AG09309 (cell line): ENCODE measurements at places on chromosomes 16 and 17.
A peak's percentile ranks its signal among the peaks of the same experiment; 100 is the strongest.

DNA sequence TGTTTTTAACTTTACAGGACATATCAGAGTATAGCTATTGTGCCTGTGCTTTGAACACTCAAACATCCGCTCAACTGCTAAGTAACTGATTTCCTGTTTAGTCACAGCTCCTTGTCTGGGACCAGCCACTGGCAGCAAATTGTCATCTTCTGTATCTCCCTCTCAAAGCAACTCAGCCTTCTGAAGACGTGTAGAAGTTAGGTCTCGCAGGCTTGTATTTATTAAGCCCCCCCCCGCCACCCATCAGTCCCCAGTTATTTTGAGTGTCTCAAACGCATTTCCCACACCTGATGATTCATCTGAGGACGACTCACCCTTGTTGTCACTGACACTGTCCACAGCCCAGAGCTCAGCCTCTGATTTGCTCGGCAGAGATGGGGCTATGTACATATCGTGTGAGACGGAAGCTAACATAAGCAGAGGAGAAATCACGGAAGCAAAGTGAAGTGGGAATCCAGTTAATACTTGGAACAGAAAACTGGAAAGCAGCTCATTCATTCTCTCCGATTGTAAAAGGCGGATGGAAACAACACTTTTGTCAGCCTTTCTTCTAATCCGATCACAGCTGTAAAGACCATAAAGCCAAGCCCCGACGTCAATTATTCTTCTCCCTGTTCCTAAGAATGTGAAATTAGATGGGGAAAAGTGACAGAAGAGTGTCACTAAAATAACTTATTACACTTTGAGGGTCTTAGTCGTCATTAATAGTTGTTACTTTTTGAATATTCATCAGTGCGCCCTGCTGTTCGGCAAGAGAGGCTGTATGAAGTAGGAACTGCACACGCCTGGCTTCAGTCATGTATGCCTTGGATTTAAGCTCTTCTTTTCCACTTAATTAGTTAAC lies 64.2 kb downstream of the PITPNC1 start:
- DNase-seq, result no peak

DNA sequence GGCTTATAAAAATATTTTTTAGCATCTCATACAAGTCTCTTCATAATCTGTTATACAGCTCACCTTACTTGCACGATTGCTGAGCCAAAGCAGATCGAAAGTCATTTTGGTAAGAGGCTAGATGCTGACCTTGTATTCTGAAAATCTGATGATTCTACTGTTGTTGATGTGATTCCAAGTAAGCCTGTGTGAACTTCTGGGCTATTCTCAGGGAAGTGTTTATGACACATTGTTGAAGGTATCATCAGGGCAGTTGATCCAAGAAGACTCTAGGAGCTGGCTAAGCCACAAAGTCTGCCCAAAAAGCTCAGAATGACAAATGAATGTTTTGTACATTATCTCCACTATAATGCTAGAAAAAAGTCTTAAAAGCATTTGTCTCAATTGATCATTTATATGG lies 16.0 kb downstream of the OMG start:
- no peak for DNase-seq

DNA sequence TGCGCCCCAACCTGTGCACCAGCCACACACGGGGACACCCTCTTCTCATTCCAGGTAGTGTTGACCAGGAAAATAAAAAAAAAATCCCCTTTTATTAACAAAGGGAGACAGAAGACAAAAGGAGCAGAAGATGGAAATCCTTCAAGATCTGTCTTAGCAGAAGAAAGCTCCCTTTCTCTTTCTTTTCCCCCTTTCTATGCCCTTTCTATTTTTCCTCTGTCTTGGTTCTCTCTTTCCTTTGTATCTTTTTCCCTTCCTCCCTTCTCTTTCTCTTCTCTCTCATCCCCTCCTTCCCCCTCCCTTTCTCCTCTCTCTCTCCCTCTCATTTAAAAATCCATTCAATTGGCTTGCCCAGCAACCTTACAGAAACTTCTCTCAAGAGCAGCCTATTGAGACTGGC lies 254.1 kb upstream of the ZFHX3 start:
- no peak for DNase-seq

DNA sequence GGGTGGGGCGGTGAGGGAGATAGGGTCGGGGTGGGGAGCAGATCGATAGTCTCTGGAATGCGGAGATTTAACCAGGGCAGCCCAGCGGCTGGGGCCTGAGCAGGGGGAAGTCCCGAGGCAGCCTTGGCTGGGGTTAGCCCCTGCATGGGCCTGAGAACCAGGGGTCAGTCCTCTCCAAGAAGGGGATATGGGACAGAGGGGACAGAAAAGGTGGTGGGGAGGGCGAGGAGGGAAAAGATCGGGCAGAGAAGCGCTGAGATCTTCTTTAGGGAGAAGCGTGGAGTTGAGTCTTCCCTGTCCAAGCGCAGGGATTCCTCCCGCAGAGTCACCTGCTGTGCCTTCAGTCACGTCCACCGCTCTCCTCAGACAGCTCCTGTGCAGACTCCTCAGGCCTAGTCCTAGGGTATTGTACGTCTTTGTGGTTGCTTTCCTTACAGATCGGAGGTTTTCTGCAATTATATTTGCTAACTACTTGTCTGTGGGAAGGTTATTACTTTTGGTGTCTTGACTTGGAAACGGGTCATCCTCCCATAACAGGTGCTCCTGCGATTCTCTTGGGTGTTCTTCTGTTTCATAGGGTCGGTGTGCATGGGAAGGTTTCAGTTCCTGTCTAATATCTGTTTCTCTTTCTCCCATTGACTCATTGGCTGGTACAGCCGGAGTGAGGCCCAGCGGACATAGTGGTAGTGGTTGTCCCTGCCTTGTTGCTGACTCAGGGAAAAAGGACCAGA lies 952 bp downstream of the CD300A start:
- DNase-seq, result no peak

- DNase-seq, result no peak
Measured at GRCh38 chr16:73171380-73171779, 123.5 kb upstream of the ZFHX3 start.

GRCh38 chr16:73794994-73795393 lies 501.6 kb upstream of the PSMD7 start:
- no peak for DNase-seq

- no peak for DNase-seq
Measured at GRCh38 chr17:4617590-4618351, 23.7 kb downstream of the ALOX15 start.

DNA sequence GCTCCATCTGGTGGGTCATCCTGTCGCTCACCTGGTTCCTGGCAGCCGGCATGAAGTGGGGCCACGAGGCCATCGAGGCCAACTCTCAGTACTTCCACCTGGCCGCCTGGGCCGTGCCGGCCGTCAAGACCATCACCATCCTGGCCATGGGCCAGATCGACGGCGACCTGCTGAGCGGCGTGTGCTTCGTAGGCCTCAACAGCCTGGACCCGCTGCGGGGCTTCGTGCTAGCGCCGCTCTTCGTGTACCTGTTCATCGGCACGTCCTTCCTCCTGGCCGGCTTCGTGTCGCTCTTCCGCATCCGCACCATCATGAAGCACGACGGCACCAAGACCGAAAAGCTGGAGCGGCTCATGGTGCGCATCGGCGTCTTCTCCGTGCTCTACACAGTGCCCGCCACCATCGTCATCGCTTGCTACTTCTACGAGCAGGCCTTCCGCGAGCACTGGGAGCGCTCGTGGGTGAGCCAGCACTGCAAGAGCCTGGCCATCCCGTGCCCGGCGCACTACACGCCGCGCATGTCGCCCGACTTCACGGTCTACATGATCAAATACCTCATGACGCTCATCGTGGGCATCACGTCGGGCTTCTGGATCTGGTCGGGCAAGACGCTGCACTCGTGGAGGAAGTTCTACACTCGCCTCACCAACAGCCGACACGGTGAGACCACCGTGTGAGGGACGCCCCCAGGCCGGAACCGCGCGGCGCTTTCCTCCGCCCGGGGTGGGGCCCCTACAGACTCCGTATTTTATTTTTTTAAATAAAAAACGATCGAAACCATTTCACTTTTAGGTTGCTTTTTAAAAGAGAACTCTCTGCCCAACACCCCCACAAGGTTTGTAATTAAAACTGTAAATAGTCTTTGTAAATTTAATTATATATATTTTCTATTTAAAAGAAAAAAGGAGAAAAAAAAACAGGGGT lies 1.7 kb downstream of the FZD2 start:
- no peak for DNase-seq

DNA sequence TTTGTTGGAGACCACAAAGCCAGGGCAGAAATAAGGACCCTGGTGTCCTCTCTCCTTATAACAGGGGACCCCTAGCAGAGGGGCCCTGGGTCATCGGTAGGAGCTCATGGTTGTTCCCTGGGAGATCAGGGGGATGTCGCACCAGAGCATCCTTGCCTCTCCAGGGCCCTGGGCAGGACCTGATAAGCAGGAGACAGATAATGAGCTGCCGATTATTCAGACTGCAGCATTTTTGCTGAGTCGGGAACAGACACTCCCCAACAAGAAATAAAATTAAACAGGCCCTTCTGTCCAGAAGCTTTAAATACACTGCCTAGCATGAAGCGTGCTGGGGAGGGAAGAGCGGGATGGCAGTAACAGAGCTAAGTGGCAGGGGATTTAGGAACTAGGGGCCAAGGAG lies 15.4 kb upstream of the GFAP start:
- no peak for DNase-seq

DNA sequence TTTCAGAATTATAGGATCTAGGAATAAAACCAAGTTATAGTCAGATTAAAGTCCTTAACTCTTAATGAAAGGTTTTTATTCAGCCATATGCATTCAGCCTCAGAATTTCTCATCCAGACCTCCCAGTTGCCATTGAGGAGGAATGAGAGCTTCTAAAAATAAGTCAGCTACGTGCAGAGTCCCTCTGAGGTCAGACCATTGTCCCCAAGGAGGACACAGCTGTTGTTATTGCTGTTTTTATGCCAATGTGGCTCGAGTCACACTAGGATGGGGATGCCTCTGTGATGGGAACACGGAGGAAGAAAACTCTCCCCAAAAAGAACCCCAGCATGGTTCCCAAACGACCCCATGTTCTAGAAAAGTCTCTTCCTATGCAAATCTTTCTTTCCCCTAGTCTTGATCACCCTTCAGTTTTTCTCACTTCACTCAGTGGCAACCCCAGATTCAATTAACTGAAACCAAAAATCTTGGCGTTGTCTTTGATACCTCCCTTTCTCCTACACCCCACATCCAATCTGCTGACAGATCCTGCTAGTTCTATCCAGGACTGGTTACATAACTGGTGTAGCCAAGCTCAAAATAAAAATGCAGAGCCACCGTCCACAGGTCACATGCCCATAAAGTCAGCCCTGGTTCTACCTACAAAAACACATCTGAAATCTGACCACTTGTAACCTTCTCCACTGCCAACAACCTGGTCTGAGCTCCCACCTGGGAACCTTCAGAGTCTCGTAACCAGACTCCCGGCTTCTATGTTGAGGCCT lies 138.2 kb upstream of the ERCC4 start:
- DNase-seq, result no peak

- DNase-seq, result no peak
Measured at GRCh38 chr16:89444151-89444723, 46.1 kb downstream of the ANKRD11 start.

DNA sequence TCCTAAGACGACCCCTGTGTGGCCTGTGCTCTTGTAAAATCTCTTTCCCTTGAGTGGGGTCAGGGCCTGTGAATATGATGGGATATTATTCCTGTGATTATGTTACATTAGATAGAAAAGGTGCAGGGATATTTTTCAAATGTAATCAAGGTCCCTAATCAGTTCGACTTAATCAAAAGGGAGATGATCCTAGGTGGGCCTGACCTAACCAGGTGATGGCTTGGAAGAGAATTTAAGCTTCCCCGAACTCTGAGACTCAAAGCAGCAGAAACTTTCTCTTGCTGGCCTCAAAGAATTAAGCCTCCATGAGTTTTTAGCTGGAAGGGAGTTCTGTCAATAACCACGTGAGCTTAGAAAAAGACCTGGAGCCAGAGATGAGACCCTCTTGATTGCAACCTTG lies 124.7 kb downstream of the MAF start:
- no peak for DNase-seq

DNA sequence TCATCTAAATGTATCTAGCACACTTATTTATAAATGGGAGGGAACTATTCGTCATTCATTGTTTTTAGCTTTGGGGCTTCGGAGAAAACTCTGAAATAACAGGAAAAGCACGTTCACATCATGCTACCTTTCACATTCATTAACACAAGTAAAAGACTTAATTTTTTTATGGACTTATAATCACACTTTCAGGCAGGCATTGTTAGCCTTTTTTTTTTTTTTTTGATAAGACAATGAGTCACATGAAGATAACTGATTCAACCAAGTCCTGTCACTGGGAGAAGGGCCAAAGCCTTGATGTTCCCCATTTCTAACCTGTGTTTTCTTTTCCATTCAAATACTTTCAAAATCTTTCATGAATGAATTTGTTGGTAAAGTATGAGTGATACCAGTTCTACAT lies 631.3 kb upstream of the CA10 start:
- no peak for DNase-seq

- no peak for DNase-seq
Measured at GRCh38 chr16:8762254-8762653, 35.2 kb downstream of the TMEM186 start.

DNA sequence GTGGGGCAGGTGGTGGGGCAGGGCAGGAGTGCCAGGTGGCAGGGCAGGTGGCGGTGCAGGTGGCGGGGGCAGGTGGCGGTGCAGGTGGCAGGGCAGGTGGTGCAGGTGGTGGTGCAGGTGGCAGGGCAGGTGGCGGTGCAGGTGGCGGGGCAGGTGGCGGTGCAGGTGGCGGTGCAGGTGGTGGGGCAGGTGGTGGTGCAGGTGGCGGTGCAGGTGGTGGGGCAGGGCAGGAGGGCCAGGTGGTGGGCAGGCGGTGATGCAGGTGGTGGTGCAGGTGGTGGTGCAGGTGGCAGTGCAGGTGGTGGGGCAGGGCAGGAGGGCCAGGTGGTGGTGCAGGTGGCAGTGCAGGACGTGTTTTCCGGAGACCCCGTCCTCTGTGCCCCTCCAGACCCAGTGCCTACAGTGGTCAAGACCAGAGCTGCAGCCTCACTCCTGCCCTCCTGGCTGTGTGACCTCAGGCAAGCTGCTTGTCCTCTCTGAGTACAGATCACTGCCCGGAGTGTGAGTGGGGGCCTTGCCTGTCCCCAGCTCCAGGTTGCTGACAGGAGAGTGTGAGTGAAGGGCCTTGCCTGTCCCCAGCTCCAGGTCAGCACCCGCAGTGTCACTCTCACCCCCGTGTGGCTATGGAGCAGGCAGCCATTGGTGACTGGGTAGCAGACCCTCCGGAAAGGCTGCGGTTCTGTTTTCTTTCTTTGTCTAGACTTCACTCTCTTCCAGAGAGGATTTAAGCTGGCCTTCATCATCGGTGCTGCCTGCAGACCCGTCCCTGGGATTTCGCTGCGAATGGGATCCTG lies 16.1 kb upstream of the NPTX1 start:
- no peak for DNase-seq

- no peak for DNase-seq
Measured at GRCh38 chr17:68437979-68438822, 19.1 kb downstream of the WIPI1 start.

- DNase-seq, result peak; percentile 76
Measured at GRCh38 chr16:73172241-73172972, 124.5 kb upstream of the ZFHX3 start.

GRCh38 chr16:46621006-46621933 lies at the start of gene SHCBP1:
Gene SHCBP1, minus strand, starts transcription at chr16:46621379. Its CDS starts 20 bp downstream, at chr16:46621359.
- DNase-seq, result peak; percentile 34
